ENCODE measurements at places on chromosomes 16 and 17.

DNA sequence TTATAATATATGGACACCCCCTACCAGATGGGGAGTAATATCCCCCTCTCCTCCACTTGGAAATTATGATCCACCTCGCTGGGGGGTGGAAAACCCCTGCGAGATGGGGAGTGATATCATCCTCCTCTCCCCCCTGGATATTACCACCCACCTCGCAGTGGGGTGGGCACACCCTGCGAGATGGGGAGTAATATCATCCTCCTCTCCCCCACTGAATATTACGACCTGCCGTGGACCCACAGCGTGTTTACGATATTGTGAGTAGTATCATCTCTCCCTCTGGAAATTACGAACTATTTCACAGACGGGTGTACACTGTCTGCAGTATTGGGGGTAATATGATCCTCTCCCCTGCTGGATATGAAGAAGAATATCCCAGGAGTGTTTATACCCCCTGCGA lies 228.3 kb upstream of the WSCD1 start:
- no peak for DNase-seq

DNA sequence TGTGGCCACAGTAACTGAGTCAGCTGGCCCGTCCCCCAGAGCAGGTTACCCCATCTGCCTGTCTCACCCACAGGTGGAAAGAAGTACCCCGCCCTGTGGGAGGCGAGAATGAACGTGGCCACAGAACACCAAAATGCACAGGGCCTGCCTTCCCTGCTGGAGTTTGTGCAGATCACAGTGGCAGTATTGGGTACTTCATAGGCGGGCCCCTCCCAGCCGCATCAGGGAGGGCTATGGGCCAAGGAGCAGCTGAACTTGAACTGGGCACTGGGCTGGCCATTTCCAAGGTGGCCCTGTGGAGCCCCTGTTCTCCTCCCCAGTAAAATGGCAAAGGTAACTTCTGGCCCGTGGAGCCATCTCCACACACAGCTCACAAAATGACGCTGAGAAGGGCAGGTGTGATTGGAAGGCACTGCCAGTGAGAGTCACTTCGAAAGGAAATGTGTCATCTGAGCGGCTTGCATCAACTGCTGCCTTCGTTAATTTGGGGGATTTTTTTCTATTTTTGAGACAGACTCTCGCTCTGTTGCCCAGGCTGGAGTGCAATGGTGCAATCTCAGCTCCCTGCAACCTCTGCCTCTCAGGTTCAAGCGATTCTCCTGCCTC lies 162.9 kb downstream of the ENGASE start:
- no peak for DNase-seq

GRCh38 chr17:8412089-8412488 lies 14.5 kb upstream of the RNF222 start:
- DNase-seq: no peak

DNA sequence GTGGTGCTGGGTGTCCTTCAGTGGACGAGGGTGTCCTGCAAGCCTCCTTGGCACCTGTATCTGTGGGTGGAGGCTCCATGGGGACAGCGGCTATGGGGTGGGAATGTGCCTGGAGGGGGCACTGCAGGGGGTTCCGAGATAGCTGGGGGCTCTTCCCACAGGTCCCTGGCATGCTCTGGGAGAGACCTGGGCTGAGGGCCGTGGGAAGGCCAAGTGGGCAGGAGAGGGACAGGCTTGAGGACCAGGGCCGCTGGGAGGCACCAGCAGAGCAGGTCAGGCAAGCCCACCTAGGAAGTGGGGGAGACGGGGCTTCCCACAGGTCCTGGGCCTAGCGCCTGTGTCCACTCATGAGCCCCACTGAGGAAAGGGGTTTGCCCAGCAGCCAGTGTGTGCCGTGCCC lies 9.7 kb downstream of the LRRC75A start:
- no peak for DNase-seq

DNA sequence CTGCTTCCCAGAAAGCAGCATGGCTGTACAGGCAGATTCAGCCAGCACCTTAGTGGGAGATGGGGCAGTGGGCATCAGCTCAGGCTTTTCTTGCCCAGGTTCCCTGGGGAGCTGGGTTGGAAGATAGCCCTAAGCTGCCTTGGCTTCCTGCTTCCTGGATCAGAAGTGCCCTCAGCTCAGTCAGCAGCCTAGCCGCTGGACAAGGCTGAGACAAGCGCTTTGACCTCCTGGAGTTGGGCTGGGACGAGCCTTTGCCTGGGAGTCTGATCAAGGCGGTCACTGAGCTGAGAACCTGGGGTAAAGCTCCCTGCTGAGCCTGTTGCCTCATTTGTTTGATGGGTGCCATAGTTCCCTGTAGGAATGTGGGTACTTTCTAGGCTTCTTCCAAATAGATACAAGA lies 190.0 kb downstream of the RAB11FIP4 start:
- no peak for DNase-seq

GRCh38 chr17:7413346-7413985 lies 5.8 kb downstream of the NLGN2 start:
- no peak for DNase-seq

GRCh38 chr16:53091466-53092211 lies 36.8 kb downstream of the CHD9 start:
- no peak for DNase-seq

DNA sequence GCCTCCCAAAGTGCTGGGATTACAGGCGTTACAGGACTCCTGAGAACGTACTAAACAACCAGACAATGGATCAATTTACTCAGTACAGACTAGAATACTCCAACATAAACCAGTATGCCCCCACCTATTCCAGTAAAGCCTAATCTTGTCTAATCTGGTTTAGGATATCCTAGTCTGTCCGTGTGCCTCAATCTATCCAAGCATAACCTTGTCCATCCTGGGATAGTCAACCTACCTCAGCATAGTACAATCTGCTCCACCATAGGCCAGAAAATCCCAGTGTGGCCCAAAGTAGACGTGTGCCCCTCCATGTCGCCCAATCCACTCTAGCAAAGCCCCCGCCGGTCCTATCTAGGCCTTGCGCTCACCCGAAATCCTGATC lies 625 bp downstream of the DVL2 start:
- DNase-seq: no peak

DNA sequence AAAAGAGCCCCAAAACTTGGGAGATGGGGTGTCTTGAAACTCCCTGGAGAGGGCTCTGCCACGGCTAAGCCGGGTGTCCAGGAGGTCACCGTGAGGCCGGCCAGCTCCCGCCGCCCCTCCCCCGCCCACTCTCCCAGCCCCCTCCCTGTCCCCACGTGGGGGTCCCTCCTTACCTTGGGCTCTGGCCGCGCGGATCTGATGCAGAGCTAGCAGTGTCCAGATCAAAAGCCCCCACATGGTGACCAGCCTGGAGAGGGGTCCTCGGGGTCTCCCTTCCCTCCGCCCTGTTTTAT lies 447 bp downstream of the SDK2 start:
- no peak for DNase-seq

- DNase-seq: no peak
Measured at GRCh38 chr16:964356-965035, 6.3 kb downstream of the LMF1 start.

DNA sequence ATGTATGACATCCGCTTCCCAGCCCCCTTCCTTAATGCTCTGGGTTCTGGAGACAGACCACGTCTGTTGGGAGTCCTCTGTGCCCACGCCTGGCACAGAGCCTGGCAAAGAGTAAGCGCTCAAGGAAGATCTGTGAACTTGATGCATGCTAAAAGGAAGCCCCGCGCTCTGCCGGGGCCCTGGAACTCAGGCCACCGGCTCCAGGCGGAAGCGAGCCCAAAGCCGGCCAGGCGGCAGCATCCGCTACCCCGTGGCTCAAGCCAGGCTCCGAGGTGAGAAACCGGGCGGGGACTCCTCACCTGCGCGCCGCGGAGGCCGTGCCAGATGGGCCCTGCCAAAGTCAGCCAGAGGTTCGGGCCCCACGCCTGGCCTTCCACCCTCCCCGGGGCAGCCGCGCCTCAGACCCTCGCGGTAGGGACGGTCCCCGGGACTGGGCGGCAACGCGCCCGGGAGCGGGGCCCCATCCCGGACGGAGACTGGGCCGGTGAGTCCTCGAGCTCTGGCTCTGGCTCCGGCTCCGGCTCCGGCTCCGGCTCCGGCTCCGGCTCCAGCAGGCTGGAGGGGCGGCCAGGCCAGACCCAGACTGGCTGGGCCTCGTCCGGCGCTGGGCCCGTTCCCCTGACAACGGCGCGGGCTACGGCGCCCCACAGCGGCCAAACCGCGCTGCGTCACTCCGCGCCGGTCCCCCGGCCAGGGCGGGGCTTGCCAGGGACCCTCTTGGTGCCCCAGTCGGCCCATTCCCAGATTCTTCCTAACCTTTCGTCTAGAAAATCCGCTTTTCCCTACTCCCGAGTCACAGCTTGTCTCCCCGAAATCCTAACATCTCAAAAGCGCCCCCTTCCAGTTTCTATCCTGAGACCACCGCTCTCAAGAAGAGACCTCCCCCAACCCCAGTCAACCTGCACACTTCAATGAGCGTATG lies at the start of gene ZDHHC1:
Gene ZDHHC1 (minus strand): TSS at position 606 of the 922 bp plus-strand sequence. CDS start 8,702 bp downstream, outside the sequence.
- peak; percentile 32 for DNase-seq

- DNase-seq: no peak
Measured at GRCh38 chr17:78915872-78916632, 9.1 kb downstream of the TIMP2 start.

- DNase-seq: no peak
Measured at GRCh38 chr17:44348234-44348987, 3.3 kb downstream of the GRN start.

DNA sequence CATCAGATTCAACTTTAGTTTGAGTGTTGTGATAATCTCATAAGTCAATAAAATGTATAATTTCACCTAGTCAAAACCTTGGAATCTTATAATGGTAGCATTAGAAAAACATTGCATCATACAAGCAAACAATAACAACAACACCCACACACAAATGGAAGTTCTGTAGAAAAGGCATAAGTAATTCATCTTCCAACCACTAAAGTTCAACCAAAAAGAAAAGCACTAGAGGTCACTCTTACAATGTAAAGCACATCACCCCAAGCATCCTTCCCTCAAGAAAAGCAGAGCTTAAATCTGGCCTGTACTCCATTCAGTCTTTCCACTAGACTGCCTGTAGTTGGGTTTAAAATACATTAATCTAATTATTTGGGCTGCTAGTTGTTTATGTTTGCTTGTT lies 1.8 kb downstream of the CNTNAP4 start:
- no peak for DNase-seq

DNA sequence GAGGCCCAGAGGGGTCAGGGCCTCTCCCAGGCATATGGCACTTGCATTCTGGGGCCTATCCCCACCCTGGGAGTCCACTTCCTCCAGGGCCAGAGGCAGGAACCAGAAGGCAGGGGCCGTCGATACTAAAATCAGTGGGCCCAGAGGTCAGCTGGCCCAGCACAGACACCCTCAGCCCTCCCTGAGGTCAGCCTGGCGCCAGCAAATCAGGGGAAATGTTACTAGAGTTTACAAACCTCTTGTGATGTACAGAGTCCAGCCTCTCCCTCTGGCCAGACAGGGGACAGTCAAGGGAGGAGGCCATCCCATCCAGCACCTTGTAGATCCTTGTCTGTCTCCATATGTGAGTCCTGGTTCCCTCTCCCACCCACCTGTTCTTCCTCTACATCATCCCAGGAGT lies 10.8 kb downstream of the CDH5 start:
- no peak for DNase-seq

DNA sequence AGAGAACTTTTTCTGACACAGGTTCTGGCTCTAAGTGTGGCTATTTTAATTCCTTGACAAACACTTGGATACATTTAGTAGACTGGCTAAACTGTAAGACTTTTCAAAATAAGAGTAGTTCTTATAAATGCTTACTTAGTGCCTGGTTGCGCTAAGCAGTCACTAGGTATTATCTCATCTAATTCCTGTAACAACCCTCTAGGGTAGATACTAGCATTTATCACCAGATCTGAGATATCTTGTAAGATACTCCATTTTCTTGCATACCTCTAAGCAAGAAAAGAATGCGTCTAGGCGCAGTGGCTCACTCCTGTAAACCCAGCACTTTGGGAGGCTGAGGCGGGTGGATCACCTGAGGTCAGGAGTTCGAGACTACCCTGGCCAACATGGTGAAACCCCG lies 131.2 kb downstream of the CMIP start:
- no peak for DNase-seq

DNA sequence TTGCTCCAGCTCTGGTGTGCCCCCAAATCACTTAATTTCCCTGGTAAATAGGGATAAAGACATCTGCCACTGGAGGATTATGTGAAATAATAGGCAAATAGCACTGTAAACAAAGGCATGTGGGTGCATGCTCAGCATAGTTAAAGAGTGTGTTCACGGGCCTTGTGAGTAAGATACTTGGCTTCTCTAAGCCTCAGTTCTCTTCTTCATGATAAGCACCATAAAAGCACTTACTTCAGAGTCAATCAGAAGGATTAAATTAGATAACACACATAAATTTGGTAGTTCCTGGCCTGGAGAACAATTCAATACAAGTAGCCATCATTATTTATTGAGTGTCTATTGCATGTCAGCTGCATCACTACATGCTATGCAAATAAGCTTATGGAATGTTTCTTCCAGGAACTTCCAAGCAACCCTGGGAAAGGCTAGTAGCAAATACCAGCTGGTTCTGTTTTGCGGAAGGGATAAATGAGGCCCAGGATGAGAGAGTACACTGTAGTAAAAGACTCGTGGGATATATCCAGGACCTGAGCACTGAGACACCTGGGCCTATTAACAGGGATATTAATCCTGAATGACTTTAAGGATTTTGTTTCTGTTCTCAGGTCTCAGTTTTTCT lies 14.5 kb downstream of the CCL11 start:
- no peak for DNase-seq

DNA sequence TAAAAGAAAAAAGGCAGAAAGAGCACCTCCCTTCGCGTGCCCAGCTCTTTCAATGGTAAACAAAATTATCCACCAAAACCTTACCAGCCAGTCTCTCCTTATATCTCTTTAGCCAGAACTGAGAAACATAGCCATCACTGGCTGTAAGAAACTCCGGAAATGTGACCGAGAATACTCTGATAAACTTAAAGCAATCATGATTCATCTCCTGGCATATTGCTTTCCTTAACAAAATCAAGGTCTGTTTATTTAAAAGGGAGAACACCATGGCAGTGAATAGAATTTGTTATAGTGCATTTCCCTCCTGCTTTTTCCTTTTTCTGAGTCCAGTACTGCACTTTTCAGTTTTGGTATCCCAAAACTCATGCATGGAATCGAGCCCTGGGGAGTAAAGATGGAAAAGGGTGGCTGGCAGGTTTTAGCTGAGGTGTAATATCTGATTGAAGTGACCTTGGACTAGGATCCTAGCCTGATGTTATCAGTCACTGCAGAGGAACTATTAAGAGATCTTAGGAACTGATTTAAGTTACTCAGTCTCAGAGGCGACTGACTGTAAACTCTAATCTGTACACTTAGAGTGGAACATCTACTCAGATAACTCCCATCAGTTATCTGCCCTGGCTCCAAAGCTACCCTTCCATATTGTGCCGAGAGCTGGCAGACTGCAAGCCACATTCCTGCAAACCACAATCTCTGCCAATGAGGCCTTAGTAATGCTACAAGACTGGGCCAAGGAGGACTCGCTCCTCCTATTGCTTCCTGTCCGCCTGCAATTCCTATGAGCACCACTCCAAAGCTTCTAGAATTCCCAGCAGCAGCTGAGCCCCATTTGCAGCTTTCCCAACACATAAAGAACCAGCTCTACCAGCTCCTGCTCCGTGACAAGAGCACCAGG lies 7.4 kb upstream of the COX10 start:
- no peak for DNase-seq
